ENCODE measurements at places on chromosomes 4 and X. TPM values are rescaled to one million over a fixed set of nuclear protein-coding genes. Genes with fewer than 3 reads are reported as not detected.

DNA sequence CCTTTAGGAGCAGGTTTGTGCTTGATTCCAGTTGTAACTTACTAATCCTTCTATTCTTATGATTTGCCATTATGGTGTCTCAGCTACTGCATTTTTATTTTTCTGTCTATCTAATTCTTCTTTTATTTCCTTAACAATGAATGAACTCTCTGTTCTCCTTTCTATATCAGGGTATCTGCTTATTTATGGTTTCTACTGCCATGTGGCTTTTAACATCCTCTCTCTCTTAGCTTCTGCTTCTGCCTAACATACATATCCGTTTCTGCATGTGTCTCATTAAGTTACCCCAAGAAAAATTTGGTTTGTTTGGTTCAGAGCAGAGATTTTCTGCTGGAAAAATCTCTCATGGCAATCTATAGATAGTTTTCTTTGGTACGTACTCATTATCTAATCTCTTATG lies 614.4 kb downstream of the RPA4 start:
- no peak for DNase-seq

TSPAN7 gene
- total RNA-seq = 11.1 TPM

DNA sequence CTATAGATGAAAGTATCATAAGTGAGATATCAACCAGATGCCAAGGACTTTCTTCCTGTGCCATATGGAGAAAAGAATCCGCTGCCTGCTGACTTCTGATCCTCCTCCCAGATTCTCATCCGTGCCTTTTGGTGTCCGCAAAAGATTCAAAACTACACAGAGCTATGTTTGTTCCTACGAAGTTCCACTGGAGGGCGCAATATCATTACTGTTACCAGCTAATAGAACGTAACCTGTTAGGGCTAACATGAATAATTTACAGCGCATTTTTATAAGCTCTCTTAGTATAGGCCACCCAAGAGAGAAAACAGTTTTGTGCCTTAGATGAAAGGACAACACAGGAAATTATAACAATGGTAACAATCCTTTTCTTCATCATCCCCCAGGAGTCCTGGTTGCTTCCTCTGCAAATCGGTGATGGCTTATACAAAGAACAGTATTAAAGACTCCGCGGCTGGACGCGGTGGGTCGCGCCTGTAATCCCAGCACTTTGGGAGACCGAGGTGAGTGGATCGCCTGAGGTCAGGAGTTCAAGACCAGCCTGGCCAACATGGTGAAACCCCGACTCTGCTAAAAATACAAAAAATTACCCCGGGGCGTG lies 22.8 kb upstream of the CENPVL3 start:
- no peak for DNase-seq

GRCh38 chr4:760616-761015 lies 55.0 kb downstream of the PCGF3 start:
- no peak for DNase-seq

DNA sequence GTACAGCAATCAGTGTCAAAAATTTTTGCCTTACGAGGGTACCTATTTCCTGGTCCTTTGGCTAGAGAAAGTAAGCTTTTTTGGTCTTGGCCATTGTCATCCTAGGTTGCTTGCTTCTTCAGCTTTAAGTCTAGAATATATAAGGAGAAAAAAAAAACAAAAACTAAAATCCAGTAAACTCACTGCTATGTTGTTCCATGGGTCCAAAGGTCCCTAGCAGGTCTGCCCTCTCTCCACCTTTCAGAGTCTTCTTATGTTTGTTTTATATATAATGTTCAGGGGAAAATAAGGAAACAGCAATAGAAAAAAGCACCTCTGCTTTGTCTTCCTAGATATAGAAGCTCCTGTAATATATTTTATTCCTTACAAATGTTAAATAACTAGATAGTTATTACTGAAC lies 18.1 kb upstream of the BMP2K start:
- no peak for DNase-seq

- peak; percentile 6 for DNase-seq
These were observed 201.0 kb upstream of the ARSJ start for GRCh38 chr4:114180481-114180880.

IL2 gene
- total RNA-seq = not detected

TMEM154 gene
- 1.4 TPM for total RNA-seq

- DNase-seq = no peak
These were observed 33.3 kb upstream of the HPF1 start for GRCh38 chr4:169791062-169791461.

GRCh38 chrX:86066998-86067397 lies 19.6 kb upstream of the CHM start:
- no peak for DNase-seq

GRCh38 chr4:6516762-6517161 lies 44.3 kb upstream of the PPP2R2C start:
- peak; percentile 27 for DNase-seq

DNA sequence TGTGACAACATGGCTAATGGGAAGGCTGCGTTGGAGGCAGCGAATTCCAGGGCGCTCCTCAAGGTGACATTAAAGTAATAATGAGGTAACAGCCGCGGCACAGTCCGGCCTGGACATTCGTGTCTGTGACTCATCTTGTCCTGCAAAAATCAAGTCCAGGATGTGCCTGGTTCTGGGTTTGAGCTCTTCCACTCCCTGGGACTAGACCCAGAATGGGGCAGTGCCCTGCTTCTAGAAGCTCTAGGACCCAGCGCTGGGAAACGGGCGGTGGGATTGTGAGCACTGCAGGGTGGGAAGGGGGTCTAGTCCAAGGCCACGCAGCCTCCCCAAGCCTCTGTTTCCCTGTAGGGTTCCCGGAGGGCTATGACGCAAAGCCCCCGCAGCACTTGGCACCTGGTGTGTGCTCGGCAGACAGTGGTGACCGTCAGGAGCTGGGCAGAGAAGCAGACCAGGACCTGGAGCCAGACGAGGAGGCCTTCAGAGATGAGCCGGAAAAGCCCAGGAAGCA lies 34.9 kb downstream of the HMX1 start:
- no peak for DNase-seq

GRCh38 chr4:94544811-94545210 lies 93.1 kb downstream of the PDLIM5 start:
- no peak for DNase-seq

GRCh38 chr4:98204236-98204553 lies 57.0 kb upstream of the RAP1GDS1 start:
- DNase-seq = no peak
